ENCODE measurements at places on chromosomes 11 and 22. TPM values are rescaled to one million over a fixed set of nuclear protein-coding genes. Genes with fewer than 3 reads are reported as not detected.

Gene RIMBP3B
- 3.7 TPM for total RNA-seq

Gene KRTAP5-2
- not detected for total RNA-seq

Gene OR6A2
- total RNA-seq: not detected

Gene C11orf16
- total RNA-seq: not detected

Gene OR51B5
- not detected for total RNA-seq

- no peak overlapping the region for H3K4me3 ChIP-seq
- H3K27ac ChIP-seq: no peak overlapping the region
- peak; percentile 7 for DNase-seq
- H3K27me3 ChIP-seq: no peaks in the 10 kb centered on the region
These were observed 19.2 kb upstream of the PPARA start for GRCh38 chr22:46131151-46131587.

- no peak for DNase-seq
- H3K4me1 ChIP-seq: no peaks in the 10 kb centered on the region
- H3K27ac ChIP-seq: no peak overlapping the region
- no peak overlapping the region for H3K4me3 ChIP-seq
- no peaks in the 10 kb centered on the region for H3K36me3 ChIP-seq
These were observed 344.9 kb downstream of the DYNC2H1 start for GRCh38 chr11:103453915-103454709.

DNA sequence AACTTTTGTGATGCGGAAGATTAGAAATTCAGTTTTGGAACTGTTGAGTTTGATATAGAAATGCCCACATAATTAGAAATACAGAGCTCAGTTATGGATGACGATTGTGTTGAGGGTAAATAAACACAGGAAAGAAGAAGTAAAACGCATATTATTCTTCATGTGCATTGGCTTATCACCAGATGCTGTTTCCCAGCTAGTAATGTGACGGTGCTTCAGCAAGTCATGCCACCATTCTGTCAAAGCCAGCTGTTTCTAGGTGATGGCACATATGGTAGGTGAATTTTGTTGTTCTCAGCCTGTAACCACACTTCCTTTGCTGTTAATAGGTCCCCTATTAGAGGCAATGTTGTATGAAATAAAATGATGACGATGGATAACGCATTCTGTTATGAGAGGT is 68.9 kb downstream of the C11orf65 start:
- H3K36me3 ChIP-seq: no peaks in the 10 kb centered on the region
- no peaks in the 10 kb centered on the region for H3K27me3 ChIP-seq
- no peak overlapping the region for H3K27ac ChIP-seq

DNA sequence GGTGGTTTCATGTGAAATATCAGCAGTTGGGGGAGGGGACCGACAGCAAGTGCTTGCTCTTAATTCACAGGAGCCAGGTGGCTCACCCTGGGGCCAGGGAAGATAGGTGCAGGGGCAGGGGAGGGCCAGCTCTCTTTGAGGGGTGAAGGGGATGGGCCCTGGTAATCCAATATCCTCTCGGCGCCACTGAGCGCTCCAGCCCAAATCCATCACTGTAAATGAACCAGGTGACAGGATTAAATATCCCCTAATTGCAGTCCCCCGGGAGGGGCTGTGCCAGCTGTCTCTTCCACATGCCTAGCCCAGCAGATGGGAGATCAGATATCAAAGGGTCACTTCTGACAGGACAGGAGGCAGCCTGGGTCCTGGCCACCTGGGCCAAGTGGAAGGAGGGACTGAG is 531.8 kb upstream of the CADM1 start:
- H3K27ac ChIP-seq: no peak overlapping the region
- no peaks in the 10 kb centered on the region for H3K4me1 ChIP-seq
- no peak for DNase-seq
- H3K4me3 ChIP-seq: no peak overlapping the region
- no peaks in the 10 kb centered on the region for H3K27me3 ChIP-seq

DNA sequence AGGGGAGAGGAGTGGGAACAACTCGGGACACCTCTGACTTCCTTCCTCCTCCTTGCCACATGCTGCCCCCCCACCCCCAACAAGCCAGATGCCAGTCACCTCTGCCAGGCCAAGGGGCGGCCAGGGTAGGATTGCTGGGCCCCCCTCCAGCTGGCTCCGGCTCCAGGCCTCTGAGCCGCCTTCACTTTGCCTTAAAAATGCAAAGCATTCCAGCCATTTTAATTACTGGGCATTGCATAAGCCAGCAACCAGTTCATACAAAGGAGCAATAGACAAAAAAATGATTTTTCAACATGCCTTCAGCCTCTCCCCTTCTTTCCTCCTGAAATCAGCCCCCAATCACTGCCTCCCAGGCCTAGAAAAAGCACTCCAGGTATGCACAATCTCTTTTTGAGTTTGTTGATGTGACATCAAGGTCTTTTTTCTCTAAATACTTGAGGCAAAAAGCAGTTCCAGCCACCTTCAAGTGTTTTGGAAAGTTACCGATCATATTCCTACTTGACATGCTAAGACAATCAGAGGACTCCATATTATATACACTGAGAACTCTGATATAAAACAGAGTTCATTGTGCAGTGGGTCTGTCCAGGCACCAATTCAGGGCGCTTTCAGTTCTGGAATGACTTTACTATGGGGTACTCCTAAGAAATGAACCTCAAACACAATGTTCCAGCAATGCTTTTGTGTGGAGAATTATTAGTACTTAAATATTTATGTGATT is 12.4 kb upstream of the TIMP3 start:
- H3K4me3 ChIP-seq: no peak overlapping the region
- no peaks in the 10 kb centered on the region for H3K4me1 ChIP-seq
- no peaks in the 10 kb centered on the region for H3K36me3 ChIP-seq
- H3K27me3 ChIP-seq: no peaks in the 10 kb centered on the region

GRCh38 chr11:17734418-17734911 is at the start of gene KCNC1:
Gene KCNC1, plus strand, starts transcription at chr11:17734781. Its CDS starts 1,222 bp downstream, at chr11:17736003.
- no peaks in the 10 kb centered on the region for H3K4me1 ChIP-seq
- no peak for DNase-seq
- peaks cover 21% of the 10 kb centered on the region for H3K27me3 ChIP-seq
- no peak within 1 kb of the TSS for H3K27ac ChIP-seq
- no peaks in the 10 kb centered on the region for H3K36me3 ChIP-seq
- no peak within 1 kb of the TSS for H3K4me3 ChIP-seq

Measured in CD4-positive, alpha-beta memory T cell (primary cell).